ENCODE measurements at places on chromosomes 6 and 20.

DNA sequence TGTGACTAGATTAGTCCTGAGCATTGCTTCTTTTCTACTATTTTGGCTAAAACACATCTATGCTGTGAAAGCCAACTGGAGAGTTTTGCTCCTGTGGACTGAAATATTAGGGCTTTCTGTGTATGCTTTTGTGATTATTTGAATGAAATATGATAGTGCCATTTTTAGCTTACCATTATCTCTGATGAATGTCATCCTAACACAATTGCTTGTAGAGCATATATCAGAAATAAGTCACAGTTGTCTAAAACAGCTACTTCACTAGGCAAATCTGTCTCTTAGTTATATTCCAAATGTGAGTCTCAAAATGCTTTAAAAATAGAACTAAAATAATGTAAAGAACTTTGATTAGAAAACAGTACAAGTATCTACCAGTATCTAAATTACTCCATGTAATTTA is 401.4 kb upstream of the PTCHD4 start:
- no peak for DNase-seq

GRCh38 chr6:36336779-36337241 is at the start of gene BNIP5:
Gene BNIP5, minus strand, starts transcription at chr6:36336888. Its CDS starts 6,198 bp downstream, at chr6:36330690.
- DNase-seq: no peak

DNA sequence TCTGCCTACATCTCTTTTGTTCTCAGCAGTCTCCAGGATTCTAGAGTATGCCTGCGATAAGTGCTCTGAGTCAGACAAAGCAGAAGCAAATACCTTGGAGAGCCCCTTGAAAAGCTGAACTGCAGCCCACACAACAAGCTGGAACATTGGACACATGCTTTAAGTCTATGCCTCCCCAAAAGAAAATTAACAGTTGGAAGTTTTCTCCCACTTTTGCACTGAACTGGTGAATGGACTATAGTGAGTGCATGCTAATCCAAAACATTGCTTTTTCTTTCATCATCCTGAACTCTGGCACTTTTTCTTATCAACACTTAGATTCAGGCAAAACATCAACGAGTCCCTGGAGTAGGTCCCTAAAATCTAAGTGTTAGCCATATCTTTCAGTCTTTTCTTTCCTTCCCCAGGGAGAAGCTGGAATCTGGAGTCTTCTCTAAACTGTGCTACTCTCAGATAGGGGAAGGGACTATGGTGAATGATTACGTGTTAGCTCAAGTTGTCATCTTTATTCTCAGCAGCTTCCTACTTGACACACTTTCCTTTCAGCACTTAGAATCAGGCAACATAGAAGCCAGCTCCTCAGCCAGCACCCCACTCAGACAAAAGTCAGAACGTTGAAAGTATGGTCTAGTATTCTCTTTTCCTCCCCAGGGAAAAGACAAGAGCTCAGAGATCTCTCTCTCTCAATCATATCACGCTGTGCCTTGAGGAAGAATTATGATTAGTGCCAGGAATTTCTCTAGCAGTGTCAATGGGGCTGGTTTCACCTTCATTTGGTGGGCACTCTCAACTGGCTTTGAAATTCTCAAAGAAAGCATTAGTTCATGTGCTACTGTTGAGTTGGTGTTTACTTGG is 811.0 kb upstream of the GJE1 start:
- DNase-seq: no peak

GRCh38 chr6:46419576-46420002 is 71.7 kb downstream of the RCAN2 start:
- DNase-seq: peak; percentile 72

DNA sequence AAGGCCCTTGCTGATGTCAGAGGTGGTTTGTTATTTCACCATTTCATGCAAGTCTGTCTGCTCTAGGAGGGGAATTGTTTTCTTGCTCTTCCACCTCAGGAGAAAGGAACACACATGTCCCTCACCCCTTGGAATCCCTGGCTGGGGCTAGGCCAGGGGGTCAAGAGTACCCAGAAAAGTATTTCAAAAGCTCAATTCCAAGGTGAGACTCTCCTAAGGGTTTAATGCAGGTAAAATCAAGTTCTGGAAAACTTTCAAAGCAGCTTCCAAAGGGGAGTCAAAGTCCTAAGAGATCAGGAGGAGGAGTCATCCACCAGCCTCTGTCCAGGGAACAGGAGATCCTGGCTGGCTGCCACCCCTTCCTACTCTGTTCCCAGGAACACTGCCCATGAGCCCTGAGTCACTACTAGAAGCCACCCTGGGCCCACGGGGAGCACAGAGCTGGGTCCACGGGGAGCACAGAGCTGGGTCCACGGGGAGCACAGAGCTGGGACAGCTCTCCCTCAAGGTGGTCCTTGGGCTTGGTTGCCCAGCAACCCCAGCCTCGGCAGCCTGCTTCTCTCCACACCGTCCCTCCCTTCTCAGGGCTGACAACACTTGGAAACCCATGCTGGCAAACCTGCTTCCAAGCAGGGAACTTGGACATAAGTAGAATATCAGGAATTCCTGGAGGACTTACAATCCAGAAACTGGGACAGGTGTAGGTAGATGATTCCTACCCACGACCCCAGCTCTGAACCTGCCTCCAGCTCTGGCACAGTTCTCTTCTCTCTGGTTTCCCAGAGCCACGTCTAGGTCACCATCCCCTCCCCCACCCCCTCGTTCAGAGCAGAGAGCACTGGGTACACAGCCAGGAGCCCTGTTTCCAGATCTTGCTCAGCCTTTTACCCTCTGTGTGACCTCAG is 35.3 kb upstream of the CDKN1A start:
- DNase-seq: peak; percentile 75

- DNase-seq: no peak
Observed at GRCh38 chr6:166586424-166587156, at the start of gene RAMACL. Gene RAMACL, minus strand, starts transcription at chr6:166586678. Its CDS starts 201 bp downstream, at chr6:166586477.

- no peak for DNase-seq
Observed at GRCh38 chr6:5673019-5673790, 333.5 kb downstream of the NRN1 start.

GRCh38 chr6:25582101-25582500 is 69.9 kb upstream of the SCGN start:
- no peak for DNase-seq

- peak; percentile 55 for DNase-seq
Observed at GRCh38 chr6:158818581-158819212, 471 bp downstream of the EZR start.

DNA sequence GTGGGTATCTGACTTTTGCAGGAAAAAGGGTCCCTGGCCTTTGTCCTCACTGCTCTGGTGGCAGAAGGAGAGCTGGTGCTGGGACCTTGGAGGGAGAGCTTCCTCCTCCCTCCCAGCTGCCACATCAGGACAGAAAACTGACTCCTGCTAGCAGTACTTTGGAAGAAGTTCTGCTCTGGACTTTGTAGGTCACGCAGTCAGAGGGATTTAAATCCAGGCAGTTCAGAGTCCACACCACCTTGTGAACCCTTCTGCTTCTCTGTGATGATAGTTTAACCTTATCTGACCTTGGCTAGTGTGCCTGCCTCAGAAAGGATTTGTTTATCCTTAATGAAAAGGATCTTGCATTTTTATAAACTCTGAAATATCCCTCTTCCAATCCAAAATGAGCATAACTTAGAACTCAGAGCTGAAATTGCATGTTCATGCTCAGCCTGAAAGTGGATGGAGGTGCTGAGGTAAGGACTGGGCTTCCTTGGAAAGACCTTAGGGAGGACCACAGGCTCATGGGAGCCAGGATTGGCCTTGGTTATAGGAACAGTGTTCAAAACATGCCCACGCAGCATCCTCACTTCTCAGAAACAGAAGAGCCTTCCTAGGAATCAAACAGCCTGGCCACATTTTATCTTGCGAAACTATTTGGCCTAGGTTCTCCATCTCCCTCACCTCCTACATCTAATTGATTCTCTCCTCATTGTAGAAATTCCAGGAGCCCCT is 123.9 kb upstream of the SASH1 start:
- no peak for DNase-seq

DNA sequence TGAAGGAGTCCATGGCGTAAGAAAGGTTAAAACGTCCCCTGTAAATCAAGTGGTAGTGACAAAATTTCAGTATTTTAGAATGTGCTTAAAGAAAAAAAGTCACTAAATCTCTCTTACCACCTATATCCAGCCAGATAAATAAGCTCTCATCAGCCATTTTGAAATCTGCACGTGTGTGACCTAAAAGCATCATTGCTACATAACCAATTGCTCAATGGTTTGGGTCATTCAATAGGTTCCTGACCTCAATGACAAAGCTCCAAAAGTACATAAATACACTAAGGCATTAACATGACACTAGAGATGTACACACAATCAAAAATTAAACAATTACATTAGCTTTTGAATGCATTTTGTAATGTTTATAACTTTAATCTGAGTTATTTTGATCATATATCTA is 272.4 kb downstream of the GMDS start:
- DNase-seq: peak; percentile 57

DNA sequence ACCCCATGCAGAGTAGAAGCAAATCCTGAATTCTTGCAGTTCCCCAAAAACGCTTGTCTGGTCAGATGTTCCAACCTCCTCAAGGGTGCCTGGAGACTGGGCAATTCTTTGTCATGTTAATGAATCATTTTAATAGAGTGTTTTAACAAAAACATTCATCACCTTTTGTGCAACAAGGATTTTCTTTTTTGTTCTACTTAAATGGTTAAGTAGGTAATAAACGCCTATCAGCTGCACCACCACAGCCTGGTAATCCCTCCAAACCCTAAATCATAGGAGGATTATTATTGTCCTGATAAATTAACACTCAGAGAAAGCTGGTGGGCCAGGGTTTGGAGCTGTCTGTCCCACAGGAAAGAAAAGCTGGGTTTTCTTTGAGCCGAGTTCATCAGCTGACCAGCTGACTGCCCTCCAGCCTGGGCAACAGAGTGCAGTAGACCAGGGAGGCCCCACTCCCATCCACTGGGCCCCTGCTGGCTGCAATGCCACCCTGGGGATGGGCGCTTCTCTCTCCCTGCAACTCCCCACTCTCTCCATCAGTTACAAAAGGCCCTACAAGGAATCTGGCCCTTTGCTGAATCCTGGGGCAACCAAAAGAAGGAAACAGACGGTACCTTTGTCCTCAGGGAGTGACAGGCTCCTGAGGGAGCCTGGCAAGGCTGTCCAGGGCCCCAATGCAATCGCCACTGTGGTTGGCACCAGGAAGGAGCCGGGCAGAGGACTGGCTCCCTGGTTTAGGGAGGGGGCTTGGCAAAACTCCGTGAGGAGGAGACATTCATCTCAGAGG is 23.1 kb upstream of the BMP7 start:
- DNase-seq: no peak

DNA sequence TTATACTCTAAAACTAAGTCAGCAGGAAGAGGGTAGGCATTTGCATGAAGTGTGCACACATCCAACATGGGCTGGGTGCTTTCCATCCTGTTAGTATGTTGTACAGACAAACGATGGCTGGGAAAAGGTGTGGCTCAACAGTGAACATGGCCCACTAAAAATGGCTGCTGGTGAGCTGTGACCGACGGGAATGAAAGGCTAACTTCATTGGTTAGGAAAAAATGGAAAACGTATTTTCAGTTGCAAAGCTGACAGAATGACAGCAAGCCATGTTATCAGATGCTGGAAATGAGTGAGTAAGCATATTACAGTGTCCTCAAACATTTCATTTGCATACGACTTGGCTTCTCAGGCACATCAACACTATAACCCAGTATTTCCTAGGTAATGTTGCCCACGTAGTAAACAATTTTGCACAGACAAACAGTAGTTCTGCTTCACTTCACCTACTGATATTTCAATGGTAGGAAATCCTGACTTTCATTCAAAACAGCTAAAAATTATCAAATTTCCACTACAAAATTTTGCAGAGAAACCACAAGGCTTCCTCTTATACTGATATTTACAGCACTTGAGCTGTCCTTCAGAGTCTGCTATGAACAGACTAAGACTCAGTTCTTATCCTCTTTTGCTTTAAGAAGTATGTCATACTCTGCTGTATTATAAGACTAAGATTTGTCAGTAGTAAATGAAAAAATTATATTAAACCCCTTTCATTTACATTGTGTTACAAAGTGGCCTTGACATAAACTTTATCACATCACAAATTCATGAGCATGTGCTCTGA is 98.9 kb downstream of the IRF4 start:
- no peak for DNase-seq

DNA sequence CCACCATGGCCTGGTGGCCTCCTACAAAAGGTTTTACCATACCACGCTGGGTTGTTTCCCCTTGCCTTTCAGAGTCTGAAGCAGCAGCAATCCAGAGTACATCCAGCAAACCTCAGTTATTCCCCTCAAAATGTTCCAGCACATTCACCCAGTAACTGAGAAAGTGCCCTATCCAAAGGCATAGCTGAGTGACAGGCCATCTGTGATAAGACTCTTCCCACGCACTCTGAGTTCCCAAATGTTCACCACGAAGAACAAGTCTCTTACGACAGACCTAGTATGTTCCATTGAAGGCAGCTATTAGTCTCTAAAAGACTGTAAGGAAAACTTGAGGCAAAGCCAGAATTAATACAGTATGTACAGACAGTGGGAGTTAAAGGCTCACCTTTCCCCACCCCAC is 31.6 kb upstream of the C20orf144 start:
- DNase-seq: no peak

- DNase-seq: no peak
Observed at GRCh38 chr6:163738725-163739407, 324.3 kb downstream of the QKI start.
